BE2C (cell line): ENCODE measurements at places on chromosomes 11 and 22.

- no peak for DNase-seq
Measured at GRCh38 chr11:86722006-86722405, 49.6 kb upstream of the ME3 start.

DNA sequence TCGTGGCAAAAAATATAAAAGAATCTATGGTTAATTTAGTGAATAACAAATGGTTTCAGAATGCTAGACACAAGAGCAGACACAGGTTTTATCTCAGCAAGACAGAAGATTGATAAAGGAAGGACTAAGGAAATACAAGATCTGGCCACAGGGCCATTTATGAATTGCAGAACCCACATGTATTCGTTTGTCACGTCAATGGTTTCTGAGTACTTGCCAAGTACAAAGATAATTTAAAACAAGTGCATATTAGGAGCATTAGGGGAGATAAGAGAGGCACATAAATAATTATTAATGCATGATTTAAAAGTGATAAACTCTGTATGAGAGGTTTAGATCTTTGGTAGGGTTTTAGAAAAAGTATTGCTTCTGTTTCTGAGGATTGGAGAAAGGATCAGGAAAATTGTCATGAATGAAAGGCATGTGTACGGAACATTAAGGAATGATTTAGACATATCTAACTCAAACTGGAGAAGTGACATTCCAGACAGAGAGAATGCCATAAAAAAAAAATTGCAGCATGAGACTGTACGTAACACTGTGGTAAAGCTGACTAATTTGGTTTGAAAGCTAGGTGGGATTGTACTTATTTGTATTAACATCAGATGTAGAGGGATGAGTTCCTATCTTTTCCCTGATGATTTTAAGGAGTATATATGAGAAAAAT, 727.1 kb downstream of the NELL1 start:
- DNase-seq = peak; percentile 3

GRCh38 chr11:118929501-118930093, 3.9 kb upstream of the BCL9L start:
- DNase-seq = peak; percentile 89

DNA sequence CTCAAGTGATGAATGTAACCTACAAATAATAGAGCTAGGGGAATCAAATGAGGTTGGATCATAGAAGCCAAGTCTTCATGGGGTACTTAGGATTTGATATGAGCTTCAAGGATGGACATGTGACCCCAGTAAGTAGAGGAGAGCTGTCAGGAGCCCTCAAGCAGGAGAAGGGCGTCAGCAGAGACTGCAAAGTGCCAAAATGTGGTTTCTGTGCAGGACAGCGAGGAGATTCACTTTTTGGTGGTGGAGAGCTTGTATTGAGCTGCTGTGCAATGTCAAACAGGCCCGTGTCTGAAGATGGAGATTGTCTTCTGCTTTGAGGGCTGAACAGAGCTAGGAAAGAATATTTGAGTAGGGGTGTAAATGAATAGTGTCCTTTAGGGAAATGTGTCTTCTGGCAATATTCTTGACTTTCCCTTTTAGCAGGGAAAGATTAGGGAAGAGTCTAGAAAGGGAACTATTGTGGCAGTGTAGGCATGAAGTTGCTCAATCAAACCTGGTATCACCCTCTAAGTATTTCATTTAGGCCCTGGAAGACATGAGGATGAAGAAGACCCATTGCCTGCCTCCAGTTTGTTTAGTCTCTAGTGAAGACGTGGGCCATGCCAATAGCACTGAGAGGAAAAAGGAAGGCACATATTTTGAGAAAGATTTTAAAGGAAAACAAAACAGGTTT, 31.2 kb upstream of the SORL1-AS1 start:
- no peak for DNase-seq

DNA sequence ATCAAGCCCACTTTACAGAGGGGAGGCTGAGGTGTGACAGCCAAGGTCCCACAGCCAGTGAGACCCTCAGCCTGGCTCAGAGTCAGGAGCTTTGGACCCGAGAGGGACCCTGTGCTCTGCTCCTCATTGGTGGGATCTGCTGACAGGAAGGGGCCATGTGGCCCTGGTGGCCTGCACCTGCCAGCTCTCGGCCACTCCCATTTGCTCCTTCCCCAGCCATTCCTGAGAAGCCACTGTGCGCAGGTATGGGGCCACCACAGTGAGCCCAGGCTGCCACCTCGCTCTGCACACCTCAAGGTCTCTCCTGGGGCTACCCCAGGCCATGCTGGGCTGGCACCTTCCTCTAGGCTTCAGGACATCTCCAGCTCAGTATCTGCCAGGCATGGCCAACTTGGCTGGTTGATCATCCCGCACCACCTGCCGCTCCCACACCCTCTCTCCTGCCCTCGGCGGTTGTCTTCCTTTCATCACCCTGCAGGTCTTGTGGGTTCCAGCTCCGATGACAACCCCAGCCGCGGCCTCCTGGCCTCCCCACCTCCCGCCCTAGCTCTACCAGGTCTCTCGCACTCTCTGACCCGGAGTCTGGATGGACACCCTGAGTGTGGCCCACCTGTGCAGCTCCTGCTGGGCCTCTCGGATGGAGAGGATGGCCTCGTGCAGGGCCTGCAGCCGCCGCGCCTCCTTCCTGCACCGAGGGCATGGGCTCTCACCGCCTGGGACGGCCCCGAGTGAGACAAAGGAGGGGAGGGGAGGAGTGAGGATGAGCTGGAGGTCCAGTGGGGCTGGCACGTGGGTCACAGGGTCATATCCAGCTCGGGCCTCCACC, 32.2 kb upstream of the CARS1 start:
- DNase-seq = no peak

GRCh38 chr11:130448416-130449309, at the start of gene ADAMTS15:
ADAMTS15 (plus strand) TSS chr11:130448645; CDS start chr11:130448974, 329 bp downstream.
- peak; percentile 90 for DNase-seq

DNA sequence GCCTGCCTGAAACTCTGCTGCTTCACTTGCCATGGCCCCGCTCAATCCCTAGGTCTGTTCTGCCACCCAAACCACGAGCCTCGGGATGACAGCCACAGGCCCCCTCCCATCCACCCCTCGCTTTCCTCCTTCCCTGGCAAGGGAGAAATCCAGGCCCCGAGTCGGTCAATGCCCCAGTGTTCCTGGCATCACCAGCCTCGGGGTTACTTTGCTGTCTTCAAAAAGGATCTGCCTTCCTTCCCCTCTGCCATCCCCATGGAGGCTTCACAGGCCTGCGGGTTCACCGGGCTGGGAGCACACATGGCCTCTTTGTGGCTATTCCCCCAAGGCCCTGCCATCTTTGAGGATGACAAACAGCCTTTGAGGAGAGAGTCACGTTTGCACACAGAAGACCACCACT, 38.8 kb upstream of the ALX4 start:
- DNase-seq = no peak

DNA sequence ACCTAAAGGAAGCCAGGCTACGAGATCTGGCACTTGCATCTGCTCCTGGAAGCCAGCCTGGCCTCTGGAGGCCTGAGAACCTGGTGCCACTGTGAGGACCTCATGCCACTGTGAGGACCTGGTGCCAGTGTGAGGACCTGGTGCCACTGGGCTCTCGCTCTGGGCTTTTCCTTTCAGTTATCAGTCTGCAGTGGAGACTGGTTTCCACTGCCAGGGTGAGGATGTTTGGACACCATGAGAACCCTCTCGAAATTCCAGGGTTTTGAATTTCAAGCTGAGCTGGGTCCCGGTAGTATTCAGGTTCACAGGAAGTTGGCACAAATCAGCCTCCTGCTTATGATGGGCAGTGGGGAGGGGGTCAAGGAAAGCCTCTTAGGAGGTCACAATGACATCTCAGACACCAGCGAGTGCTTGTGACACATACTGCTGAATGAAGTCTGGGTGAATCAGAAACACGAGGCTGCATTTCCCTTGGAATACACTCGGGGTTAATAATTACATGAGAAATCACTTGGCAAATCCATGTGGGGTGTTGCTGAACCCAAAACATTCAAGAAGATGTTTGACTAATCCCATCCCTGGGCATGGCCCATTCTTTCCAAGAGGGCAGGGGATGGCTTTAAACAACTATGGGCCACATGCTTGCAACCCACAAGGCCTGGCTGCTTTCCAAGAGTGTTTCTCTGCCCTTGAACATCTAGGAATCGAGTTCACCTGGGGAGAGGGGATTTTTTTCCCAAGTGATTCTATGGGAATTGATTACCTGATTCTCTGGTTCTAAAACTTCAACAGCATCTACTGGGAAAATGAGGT, 60.2 kb downstream of the LINC01488 start:
- DNase-seq = no peak

- no peak for DNase-seq
Measured at GRCh38 chr11:125968354-125968753, 22.5 kb downstream of the VSIG10L2 start.

DNA sequence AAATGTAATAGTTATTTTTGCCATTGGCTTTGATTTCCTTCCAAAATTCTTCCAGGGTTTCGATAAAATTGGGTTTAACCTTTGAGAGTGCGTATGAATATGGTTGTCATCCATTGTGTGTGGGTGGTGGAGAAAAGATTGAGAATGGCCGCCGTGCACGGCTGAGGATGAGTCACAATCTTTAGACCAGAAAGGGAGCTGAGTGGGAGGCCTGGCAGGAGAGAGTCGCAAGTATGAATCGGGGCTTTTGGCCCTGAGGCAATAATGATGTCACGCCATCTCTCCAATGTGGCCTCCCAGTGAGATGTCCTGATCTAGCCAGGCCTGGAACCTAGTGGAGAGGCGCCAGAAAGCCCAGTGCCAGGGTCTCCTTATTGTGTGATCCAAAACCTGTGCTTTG, 33.1 kb upstream of the SMPD1 start:
- peak; percentile 61 for DNase-seq

DNA sequence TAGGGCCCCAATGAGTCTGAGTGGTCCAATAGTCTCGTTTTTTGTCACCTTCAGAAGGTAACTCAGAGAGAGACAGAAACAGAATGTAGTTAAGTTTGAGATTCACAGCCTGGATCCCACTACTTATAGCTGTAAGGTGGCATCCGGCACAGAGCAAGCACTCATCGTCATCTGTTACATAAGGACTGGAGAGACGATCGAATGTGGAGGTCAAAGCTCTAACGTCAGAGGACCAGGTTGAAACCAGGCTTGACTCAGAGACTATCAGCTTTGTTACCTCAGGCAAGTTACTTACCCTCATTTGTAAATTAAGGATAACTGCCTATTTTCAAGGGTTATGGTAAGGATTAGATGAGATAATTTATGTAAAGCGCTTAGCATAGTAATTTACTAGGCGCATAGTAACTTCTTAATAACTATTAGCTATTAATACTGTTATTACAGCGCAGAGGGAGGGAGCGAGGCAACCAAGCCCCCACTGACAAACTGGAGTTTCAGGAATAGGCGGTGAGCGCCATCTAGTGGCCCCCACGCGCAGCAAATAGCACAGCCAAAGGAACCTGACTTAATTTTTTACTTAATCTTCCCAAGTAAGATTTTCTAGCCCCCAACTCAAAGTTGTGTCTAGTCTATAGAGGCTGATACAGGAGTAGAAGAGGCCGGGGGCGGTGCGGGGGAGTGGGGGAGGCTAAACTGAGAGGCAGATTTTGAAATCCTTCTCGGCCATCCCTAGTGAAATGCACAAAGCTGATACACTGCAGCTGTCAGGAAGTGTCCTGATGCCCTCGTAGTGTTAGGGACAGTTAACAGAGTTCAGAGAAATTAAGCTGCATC, 29.0 kb upstream of the API5 start:
- peak; percentile 49 for DNase-seq

DNA sequence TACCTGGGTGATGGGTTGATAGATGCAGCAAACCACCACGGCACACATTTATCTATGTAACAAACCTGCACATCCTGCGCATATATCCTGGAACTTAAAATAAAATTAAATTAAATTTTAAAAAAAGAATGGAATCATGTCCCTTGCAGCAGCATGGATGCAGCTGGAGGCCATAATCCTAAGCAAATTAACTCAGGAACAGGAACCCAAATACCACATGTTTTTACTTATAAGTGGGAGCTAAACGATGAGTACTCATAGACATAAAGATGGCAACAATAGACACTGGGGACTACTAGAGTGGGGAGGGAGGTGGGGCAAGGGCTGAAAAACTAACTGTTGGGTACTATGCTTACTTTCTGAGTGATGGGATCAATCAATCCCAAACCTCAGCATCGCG, 40.9 kb downstream of the CWC15 start:
- DNase-seq = no peak

DNA sequence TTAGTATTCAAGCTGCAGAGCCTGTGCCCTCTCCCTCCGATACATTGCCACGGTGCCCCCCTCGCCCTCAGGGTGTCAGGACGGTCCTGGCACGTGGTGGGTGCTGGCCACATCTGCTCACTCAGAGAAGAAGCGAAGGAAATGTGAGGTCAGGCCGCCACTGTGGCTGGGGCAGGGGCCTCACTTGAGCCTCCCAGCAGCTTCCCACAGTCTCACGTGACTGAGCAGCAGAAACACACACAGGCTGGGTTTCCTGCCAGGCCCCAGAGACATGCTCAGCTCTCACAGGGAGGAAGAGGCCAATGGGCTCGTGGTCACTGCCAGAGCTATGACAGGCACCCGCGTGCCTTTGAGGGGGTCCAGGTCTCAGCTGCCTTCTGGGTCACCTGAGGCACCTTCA, 37.9 kb upstream of the PRR5 start:
- peak; percentile 51 for DNase-seq

GRCh38 chr11:12221051-12221535, 110.7 kb downstream of the MICAL2 start:
- DNase-seq = no peak

DNA sequence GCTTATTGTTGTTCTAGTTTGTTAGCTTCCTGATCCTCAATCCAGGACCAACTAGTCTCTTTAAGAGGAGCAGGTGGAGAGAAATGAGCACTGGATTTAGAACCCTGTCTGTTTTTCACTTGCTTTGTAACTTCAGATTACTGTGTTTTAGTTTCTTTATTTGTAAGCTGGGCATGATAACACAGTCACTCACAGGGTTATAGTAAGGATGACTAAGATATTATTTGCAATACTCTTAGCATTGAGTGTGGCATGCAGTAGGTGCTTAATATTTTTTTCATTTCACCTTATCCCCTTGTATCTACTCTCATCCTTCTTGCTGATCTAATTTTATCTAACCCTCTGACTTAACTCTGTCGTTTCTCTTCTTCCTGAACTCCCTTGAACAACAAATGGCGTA, 33.8 kb downstream of the DNHD1 start:
- DNase-seq = no peak

DNA sequence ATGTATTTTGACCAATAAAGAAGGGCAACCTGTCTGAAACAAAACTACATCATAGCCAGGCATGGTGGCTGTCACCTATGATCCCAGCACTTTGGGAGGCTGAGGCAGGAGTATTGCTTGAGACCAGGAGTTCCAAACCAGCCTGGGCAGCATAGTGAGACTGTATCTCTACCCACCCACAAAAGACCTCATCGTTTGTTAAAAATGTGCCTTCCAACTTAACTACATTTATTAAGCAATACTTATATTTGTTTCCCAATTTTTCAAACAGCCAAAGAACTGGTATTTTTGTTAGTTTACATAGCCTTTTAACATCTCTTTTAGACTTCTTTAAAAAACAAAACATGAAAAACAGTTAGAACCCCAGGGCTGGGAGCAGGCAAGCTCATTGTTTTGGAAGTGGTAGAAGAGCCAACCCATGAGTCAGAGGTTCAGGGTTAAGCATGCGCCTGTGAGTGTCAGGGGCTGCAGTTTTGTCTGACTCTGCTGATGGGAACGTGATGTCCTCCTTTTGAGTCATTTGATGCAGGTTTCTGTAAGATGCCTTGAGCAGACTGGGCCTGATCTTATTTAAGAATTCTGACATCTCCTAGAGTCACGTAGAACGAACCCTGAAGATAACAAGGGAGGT, 53.9 kb upstream of the CRTAM start:
- no peak for DNase-seq
